Psoas muscle (tissue), 8 donors: ENCODE measurements at places on chromosomes 7 and 10.

- DNase-seq, result no peak
Measured at GRCh38 chr10:125027871-125028869, 86.2 kb downstream of the ZRANB1 start.

DNA sequence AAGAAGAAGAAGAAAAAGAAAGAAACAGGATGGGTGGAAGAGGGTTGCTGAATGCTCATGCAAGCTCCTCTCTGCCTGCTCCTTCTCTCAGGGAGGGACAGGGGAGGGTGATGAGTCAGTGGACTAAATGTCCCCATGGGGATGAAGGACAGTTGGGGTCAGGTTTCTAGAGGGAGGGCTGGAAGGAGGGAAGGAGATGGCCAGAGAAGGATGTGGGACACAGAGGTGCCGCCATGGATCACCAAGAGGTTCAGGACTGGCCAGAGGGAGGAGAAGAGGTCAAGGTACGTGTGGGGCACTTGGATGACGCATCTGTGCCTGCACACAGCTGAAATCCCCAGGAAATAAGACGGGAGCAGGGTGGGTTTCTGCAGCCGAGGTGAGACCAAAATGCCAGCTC, 88.9 kb upstream of the GTF2I start:
- DNase-seq, result no peak

GRCh38 chr10:70227548-70228320, 5.5 kb downstream of the PPA1 start:
- no peak for DNase-seq

DNA sequence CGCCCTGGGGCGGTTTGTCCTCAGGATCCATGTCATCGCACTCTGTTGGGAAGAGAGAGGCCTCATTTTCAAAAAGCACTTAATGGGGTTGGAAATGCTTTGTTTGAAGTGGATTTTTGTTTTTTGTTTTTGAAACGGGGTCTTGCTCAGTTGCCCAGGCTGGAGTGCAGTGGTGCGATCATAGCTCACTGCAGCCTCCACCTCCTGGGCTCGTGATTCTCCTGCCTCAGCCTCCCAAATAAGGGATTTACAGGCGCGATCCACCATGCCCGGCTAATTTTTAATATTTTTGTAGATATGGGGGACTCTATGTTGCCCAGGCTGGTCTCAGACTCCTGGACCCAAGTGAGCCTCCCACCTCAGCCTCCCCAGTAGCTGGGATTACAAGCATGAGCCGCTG, 735 bp downstream of the FKBP6 start:
- no peak for DNase-seq

- no peak for DNase-seq
Measured at GRCh38 chr7:55569797-55570196, 2.5 kb downstream of the VOPP1 start.

DNA sequence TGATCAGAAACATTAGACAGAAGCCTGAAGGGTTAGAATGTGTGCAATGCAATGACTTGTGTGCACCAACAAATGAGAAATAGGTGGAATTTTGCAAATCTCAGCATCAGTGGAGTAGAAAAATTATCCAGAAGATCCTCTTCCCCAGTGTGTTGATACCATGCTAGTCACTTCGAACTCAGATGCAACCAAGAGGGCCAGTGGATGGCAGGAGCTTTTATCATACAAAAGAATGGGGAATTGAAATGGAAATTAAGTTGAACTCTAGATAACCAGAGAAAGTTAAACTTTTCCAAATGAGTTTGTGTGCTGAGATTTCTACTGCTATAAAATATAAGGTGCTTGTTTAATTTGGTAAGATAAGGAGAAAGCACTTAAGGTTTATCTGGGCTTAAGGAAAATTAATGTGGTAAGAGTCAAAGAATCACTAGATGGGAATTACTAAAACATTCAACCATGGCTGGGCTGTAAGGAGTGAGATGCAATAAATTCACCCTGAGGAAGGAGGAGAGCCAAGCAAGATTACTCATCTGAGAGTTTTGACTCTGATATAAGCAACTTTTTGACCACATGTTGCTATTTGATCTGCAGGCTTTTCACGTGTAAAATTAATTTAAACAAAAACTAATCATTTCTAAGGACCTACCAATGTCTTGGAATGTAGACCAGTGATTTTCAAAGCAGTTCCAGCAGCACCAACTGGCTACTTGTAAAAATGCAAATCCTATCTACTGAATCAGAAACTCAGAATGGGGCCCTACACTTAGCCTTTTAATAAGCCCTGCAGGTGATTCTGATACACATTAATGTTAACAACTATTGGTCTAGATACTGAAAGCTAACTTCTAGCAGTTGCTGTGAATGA, 113.2 kb downstream of the CDC14C start:
- no peak for DNase-seq
